Fibroblast of pulmonary artery (primary cell): ENCODE measurements at places on chromosomes 1 and 21.
A peak's percentile ranks its signal among the peaks of the same experiment; 100 is the strongest.

- DNase-seq: peak; percentile 37
These were observed 50.7 kb downstream of the ZNF684 start for GRCh38 chr1:40582116-40582515.

DNA sequence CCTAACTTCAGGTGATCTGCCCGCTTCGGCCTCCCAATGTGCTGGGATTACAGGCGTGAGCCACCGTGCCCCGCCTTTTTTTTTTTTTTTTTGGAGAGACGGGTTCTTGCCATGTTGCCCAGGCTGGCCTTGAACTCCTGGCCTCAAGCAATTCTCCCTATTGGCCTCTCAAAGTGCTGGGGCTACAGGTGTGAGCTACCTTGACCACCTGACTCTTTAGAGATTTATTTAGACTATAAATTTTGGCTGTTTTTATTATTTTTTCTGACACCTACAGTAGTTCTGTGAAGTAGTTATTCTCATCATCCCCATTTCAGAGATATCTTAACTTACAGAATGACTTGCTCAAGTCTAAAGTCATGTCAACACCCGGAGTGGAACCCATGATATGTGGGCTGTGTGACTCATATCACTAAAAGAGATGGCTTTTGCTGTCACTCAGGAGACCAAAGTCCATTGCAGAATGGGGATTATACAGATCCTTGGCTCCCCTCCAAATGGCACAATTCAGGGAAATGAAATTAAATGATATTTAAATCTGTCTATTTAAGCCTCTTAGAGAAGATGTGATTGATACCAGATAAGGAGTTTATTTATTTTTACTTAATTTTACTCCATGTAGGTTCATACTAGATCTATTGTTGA lies 93.2 kb downstream of the CTH start:
- peak; percentile 4 for DNase-seq

DNA sequence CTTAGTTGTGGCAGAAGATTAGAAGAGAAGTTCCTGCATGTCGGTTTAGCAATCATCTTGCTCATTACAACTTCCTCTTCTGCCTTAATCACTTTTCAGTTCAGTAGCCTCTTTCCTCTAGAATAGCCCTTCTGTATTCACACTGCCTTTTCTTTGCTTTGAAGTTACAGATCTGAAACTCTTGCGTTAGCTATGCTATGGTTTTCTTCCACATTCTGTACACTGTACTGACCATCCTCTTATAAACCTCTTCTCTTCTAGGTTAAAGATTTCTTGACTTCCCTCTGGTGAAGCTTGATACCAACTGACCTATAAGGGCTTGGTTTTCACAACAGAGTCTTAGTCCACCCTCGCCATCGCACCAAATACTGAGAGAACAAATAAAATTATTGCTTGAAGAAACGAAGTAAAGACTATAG lies 35.0 kb downstream of the C21orf91 start:
- DNase-seq: no peak

DNA sequence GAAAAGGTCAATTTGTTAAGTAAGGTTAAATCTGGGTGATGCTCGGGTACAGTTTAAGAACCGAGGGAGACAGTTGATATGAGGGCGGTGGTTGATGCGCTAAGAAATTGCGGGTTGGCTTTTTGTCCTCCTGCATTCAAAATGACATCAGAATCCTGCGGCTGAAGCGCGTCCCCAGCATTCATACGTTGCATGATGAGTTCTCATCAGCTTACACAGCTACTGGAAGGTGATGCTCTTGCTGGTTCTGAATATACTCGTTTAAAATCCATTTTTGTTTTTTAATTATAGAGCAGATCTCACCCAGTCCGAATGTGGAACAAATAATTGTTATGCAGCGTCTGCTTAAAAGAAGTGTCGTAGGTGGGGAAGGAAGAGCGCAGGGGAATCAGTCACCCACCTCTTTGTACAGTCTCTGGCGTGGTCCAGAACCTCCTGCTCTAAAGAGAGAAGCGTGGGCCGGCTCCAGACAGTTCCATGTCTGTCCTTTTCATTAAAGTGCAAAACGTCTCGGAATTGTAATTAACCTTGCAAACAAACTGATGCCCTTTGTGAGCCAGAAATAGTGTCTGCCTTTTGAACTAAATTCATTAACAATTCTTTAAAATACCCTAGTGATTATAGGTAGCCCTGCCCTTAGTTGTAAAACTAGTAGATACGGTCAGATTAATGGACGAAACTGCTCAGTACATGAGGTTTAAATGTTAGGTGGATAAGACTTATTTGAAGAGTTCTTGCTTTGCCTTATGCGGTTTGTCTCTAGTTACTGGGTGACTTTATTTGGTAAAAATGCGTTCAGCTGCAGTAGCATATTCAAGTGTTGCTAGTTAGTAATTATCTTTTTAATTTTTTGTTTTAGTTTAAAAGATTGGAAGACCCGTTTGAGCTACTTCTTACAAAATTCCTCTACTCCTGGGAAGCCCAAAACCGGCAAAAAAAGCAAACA lies 741 bp downstream of the RGS2 start:
- DNase-seq: peak; percentile 66
